Endothelial cell of umbilical vein (primary cell): ENCODE measurements at places on chromosomes 2 and 18.

- H3K36me3 ChIP-seq: no peaks in the 10 kb centered on the region
- peak; percentile 9 for DNase-seq
- H3K27me3 ChIP-seq: no peaks in the 10 kb centered on the region
- H3K4me3 ChIP-seq: no peak overlapping the region
Observed at GRCh38 chr2:187774551-187775071, 220.4 kb upstream of the TFPI start.

- DNase-seq: no peak
- no peaks in the 10 kb centered on the region for H3K36me3 ChIP-seq
- no peak overlapping the region for H3K27ac ChIP-seq
- no peaks in the 10 kb centered on the region for H3K27me3 ChIP-seq
Observed at GRCh38 chr2:11701751-11702301, 31.8 kb upstream of the NTSR2 start.

DNA sequence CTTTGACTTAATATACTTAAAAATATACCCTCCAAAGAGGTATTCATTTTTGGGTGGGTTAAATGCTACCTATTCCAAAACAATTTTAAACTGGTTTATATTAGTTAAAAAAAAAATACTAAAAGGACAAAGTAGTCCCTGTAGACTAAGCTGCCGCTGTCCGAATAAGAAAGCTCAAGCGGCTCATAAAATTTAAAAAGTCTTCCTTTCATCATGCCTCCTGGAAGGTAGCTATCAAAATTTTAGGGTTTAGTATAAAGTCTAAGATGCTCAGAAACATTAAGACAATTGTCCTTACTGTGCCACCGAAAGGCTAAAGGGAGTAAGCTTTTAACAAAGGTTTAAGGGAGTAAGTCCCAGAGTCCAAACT, 440 bp upstream of the UGGT1 start:
- H3K4me1 ChIP-seq: peaks cover 5% of the 10 kb centered on the region
- H3K27ac ChIP-seq: peak overlapping the region; percentile 56
- no peaks in the 10 kb centered on the region for H3K27me3 ChIP-seq

DNA sequence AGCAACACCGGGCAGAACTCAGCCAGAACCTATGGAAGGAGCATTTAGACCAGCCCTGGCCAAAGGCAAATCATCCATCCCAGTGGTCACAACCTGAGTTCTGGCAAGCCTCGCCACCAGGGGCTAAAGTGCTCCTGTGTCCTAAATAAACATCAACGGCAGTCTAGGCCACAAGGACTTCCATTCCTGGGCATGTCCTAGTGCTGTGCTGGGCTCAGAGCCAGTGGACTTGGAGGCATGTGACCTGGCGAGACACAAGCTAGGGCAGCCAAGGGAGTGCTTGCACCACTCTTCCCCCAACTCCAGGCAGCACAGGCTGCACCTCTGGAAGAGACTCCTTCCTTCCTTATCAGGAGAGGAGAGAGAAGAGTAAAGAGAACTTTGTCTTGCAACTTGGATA, 69.0 kb downstream of the ST6GAL2 start:
- no peaks in the 10 kb centered on the region for H3K27me3 ChIP-seq
- DNase-seq: no peak
- H3K4me1 ChIP-seq: no peaks in the 10 kb centered on the region
- H3K4me3 ChIP-seq: no peak overlapping the region
- no peaks in the 10 kb centered on the region for H3K36me3 ChIP-seq
- no peak overlapping the region for H3K27ac ChIP-seq

- H3K27ac ChIP-seq: no peak overlapping the region
- H3K36me3 ChIP-seq: no peaks in the 10 kb centered on the region
- H3K4me1 ChIP-seq: no peaks in the 10 kb centered on the region
- no peaks in the 10 kb centered on the region for H3K27me3 ChIP-seq
Observed at GRCh38 chr2:126932966-126933710, 34.4 kb downstream of the TEX51 start.
